SHP77 (cell line): ENCODE measurements at places on chromosomes 2 and 18.

GRCh38 chr18:30106356-30106755 is 936.2 kb downstream of the DSC3 start:
- no peak for DNase-seq

- DNase-seq, result no peak
Observed at GRCh38 chr2:175449616-175450015, 268.1 kb upstream of the ATP5MC3 start.

DNA sequence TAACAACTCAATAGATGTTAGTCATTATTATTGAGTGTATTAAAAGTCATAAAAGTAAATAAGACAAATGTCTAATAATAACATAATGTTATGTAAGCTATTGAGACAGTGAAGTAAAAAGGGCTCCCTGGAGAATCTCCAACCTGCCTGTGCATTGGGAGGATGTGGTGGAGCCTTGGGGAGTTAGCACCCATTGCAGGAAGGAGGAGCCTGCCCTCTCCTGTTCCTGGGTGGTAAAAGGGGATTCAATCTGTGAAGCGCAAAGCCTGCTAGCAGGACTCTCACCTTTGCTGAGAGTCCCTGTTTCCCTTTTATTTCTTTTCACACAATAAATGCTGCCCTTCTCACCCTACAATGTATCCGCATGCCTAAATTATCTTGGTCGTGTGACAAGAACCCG is 206.1 kb downstream of the RAB3GAP1 start:
- no peak for DNase-seq

DNA sequence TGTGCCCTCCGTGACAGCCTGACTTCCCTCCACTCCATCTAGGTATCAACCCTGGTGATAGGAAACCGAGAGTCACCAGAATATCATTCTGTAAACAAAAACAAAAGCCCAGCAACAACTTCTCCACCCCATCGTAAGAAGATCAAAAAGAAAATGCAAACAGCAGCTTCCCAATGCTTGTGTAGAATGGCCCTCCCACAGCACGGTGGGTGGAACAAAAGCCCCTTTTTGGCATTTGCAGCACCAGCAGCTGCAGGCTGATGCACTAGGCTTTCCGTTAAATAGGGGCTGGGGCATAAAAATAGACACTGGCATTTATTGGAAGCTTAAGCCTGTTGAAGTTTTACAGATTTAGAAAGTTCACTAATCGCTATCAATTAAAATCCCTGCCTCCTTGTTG is 513.0 kb downstream of the GALR1 start:
- no peak for DNase-seq

- no peak for DNase-seq
Observed at GRCh38 chr2:21452678-21453077, 328.9 kb downstream of the TDRD15 start.

DNA sequence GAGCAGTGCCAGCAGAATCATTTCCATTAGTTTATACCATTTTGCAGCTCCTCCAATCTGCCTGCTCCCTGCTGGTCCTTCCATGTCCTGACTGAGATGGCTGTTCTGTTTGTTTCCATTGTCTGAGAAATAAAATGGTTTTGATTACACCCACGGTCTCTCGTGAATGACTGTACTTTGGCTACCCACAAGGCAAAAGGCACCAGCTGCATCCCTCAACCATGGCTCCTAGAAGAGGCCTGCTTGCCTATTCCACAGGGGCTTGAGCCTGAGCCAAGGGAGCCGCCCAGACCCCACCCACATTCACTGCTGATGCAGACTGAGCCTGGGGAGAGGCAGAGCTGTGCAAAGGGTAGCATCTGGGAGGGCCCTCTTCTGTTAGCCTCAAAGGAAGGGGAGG is 31.2 kb downstream of the MARCHF4 start:
- no peak for DNase-seq

- DNase-seq, result no peak
Observed at GRCh38 chr18:79917169-79917852, 34.1 kb downstream of the SLC66A2 start.

DNA sequence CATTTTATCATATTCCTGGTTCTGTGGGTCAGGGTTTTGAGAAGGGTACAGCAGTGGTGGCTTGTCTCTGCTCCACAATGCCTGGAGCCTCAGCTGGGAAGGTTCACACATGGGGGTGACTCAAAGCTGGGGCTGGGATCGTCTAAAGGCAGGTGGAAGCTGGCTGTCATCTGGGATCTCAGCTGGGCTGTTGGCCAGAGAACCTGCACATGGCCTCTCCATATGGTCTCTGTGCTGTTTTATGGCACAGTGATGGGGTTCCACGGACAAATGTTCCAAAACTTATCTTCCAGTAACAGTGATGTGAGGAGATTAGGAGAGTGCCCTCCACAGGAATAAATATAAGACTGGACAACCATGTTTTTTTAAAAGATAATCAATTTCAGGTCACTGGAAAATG is 191.4 kb downstream of the SS18 start:
- DNase-seq, result no peak

DNA sequence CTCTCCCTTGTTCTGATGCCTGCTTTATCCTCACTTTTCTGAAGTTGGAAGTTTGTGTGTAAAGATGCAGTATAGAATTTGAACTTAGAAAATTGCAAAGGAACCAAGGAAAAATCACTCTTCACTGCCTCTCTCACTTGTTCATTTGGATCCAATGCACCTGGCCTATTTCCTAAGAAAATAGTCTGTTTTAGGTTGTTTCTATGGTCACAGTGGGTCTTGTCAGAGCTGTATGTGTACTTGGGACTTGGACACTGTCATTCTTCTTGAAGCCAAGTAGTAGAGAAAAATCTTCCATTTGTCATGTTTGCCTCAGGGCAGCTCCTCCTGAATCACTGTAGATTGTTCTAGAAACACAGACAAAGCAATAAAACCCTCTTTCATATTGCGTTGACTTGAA is 80.3 kb upstream of the SESTD1 start:
- DNase-seq, result no peak

DNA sequence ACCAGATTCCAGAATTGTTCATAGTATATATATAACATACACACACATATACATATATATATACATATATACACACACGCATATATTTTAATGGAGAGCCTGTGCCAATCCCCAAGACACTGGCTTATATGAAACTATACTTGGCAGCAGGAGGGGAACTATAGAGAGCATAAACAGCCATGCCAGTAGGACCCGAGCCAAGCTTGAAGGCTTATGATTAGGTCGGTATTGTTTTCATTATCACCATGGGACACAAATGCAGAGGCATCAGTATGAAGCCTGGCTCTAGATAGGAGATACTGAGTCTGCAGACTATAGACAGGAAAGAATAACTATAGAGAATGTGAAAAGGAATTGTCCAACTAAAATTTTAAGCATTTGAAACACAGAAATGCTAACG is 181.2 kb downstream of the VWC2L start:
- DNase-seq, result no peak

- DNase-seq, result peak; percentile 37
Observed at GRCh38 chr2:18611184-18611583, 21.8 kb upstream of the NT5C1B start.

GRCh38 chr2:44975571-44976450 is 33.4 kb downstream of the SIX2 start:
- DNase-seq, result no peak

DNA sequence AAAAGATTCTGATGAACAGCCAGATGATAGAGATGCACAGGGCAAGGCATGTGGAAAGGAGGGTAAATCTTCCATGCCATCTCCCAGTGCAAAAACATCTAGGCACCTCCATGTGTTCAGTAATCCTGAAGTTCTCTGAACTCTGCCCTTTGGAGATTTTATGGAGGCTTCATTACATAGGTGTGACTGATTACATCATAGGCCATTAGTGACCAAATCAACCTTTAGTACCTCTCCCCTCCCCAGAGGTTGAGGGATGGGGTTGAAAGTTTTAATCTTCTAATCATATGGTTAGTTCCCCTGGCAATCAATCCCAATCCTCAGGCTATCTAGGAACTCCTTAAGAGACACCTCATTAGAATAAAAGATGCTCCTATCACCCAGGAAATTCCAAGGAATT is 2190.2 kb upstream of the PIK3C3 start:
- DNase-seq, result no peak

GRCh38 chr18:9474108-9474982 is 968 bp upstream of the RALBP1 start:
- DNase-seq, result peak; percentile 67

DNA sequence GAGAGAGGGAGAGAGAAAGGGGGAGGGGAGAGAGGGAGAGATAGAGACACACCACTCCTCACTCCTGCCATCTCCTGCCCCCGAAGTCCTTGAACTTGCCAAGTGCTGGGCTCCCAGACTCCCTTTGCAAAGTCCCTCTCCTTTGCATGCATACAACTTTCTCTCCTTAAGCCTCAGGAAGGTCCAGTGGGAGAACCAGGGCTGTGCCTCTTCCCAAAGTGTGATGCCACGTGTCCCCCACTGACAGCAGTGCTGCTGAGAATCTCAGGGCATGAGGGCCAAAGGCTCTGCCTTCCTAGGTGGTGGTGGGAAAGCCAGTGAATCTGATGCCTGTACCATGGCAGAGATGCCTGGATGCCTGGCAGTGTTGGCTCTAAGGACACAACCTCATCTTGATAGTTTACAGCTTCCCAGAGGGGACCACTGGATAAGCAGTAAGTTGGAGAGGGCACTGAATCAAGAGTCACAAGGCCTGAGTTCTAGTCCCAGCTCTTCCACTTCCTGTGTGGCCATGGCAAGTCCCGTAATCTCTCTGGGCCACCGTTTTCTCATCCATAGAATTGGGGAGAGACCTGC is 103.4 kb downstream of the CLIP4 start:
- no peak for DNase-seq

DNA sequence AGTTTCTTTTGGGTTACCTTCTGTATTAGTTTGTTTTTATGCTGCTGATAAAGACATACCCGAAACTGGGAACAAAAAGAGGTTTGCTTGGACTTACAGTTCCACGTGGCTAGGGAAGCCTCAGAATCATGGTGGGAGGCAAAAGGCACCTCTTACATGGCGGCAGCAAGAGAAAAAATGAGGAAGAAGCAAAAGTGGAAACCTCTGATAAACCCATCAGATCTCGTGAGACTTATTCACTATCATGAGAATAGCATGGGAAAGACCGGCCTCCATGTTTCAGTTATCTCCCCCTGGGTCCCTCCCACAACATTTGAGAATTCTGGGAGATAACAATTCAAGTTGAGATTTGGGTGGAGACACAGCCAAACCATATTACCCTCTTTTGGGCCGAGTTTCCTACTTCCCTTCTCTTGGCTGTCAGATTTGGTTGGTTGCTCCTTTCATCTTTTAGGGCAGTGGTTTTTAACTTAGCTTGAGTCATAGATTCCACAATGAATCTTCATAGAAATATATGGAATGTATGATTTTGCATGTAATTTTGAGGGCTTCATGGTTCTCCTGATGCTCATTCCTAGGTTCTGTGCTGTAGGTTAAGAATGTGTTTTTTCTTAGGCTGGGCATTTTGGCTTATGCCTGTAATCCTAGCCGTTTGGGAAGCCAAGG is 44.2 kb downstream of the CEP192 start:
- DNase-seq, result no peak

- DNase-seq, result no peak
Observed at GRCh38 chr2:172261292-172261691, 158.6 kb upstream of the DLX2 start.

DNA sequence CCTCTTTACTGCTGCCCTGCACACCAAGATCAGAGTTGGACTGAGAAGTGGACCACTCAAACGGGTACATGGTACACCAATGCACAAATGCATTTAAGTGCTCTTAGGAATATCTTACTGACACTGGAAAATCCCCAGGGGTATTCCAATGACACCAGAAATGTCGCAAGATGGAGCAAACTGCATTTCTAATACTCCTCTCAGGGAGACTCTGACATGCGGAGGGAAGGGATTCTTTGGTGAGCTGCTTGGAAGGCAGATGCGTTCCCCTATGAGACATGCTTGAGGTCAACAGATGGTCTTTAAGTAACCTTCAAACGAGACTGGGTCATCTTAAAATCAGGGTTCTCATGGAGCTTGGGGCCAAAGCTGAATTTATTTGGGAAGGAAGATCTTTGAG is 521.8 kb upstream of the TCF4 start:
- no peak for DNase-seq

DNA sequence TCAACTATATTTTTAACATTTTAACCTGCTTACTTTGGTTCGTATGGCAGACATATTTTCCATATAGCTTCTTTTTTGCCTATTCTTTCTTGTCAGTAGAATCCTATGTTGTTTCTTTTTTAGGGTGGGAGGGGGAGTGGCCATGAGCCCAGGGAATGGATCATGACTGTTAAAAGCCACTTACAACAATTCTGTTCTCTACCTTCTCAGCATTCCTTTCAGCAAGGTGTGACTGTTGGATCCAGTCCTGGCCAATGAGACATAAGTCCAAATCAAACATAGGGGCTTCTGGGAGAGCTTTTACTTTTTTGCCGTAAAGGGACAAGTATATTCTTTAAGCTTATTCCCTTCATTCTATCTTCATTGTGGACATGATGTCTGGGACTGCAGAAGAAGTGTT is 25.0 kb upstream of the DNAH6 start:
- no peak for DNase-seq
